ENCODE measurements at places on chromosomes 2 and 18.
A peak's percentile ranks its signal among the peaks of the same experiment; 100 is the strongest.

GRCh38 chr2:11500702-11501303, 33.0 kb upstream of the GREB1 start:
- no peak for DNase-seq

DNA sequence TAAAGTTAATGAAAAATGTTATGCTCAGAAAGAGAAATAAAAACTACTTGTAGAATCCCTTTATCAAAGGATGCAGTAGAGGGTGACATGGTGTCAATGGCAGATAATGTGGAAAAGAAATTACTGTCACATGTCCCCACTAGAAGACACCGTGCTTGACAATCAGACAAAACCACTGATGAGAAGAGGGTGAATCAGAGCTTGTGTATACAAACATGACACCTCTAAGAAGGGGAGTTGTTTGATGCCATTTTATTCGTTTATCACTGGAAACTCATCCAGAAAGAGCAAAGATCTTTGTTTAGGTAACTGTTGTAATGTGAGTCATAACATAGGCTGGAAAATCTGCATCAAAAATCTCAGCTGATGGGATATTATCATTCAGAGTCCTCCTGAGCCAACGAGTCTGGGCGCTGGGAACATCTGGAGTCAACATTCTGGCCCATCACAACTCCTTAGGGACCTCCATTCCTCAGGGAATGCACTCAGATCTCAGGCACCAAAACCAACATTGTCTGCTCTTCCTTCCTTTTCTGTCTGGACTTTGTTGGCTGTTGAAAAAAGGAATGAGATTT, 49.5 kb upstream of the RAB12 start:
- DNase-seq = peak; percentile 63

DNA sequence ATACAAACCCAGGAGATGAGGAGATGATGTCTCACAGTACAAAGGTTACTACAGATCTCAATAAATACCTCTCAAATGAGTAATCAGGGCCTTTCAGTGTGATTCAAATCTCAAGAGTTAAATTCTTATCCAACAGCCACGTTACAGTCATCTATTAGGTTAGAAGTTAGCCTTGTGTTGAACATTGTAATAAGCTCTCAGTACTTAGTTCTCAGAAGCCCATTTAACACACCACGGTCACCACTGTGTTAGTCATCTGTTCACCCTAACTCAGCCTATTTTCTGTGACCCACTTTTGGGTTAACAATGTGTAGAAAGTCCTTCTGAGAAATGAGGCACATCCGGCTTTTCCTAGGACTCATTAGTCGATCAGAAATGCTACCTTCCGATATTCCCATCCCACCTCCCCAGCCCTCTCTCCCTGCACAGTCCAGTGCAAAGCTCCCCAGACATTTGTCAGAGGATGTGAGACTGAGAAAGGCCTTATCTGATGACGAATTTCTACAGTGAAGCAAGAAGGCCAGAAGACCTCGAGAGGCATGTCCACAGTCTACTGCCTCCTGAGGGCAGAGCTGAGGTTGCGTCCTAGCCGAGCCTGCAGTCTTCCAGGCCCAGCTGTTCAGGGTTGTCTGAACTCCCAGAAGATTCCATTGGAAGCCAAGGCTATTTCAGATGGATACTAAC, 92.6 kb downstream of the ACTR2 start:
- DNase-seq = no peak

DNA sequence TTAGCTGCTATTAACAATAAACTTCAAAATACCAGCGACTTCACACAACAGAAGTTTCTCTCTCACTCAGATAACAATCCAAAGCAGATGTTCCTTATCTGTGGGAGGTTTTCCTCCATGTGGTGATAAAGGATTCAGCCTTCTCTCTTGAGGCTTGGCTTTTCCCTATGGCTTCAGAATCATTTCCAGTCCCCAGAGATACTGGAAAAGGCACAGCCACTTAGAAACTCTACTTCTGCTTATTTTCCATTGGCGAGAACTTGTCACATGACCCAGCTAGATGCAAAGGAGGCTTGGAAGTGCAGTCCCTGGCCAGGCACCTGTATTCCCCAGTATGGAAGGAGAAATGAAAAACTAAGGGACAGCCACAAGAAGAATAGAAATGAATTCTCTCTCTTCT, 344.8 kb downstream of the MTX2 start:
- DNase-seq = peak; percentile 28

DNA sequence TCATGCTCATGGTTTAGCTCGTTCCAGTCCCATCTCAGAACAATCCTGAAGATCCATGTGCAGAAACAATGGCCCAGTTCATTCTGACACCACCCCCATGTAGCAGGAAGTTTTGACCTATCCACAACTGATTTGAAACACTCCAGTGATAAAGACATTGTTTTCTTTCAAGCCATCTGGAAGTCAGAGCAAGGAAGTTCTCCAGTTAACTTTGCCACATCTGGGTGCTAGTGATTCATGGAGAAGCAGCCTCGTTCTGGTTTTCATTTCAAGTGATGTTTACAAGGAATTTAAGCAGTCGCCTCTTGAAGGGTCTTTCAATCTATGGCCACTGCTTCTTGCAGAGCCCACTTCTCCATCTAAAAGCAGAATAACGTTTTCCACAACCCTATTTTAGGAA, 36.6 kb upstream of the TWIST2 start:
- DNase-seq = no peak

DNA sequence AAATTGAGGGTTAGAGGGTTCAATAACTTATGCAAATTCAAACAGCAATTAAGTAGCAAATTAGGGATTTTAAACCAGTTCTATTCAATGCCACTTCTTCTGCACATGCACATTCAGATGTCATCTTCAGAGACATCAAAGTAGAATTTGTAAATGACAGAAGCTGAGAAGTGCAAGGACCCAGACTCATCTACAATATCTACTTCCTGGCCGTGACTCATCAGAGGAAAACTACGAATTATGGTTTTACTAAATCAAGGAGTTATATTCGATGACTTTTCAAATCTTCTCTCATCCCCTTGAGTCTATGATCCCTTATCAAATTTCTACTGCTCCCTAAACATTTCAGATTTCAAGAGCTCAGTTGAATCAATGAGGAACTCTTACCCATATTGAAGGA, 20.0 kb upstream of the STAT4 start:
- no peak for DNase-seq

GRCh38 chr2:237236188-237236587, 150.5 kb downstream of the COPS8 start:
- no peak for DNase-seq

DNA sequence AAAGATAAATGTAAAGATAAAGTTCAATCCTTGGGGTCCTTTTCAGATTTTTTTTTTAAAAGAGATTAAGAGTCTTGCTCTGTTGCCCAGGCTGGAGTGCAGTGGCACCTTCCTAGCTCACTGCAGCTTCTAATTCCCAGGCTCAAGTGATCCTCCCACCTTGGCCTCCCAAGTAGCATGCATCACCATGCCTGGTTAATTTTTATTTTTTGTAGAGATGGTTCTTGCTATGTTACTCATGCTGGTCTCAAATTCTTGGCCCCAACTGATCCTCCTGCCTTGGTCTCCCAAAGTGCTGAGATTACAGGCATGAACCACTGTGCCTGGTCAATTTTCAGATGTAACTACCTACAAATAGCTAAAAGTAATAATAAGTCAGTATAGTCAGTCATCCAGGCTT, 21.1 kb downstream of the NFE2L2 start:
- DNase-seq = no peak

- peak; percentile 40 for DNase-seq
These were observed 604 bp downstream of the RALBP1 start for GRCh38 chr18:9475643-9476591.
